Fibroblast of villous mesenchyme (primary cell): ENCODE measurements at places on chromosomes 3 and 15. TPM values are rescaled to one million over a fixed set of nuclear protein-coding genes. Genes with fewer than 3 reads are reported as not detected.

TMEM207 gene
- total RNA-seq, result not detected in 2 replicates

RETNLB gene
- not detected in 2 replicates for total RNA-seq

SLC12A1 gene
- total RNA-seq, result not detected in 2 replicates

ARPP21 gene
- total RNA-seq, result not detected in 2 replicates

EBLN2 gene
- 4.8 and 8.6 TPM in 2 replicates for total RNA-seq

SENP8 gene
- total RNA-seq, result 1.3 and 2.6 TPM in 2 replicates

DUOX2 gene
- total RNA-seq, result not detected in 2 replicates

PROK2 gene
- total RNA-seq, result not detected in 2 replicates

SFMBT1 gene
- total RNA-seq, result 3.9 and 4.8 TPM in 2 replicates

TRIM42 gene
- total RNA-seq, result not detected in 2 replicates

SATB1 gene
- total RNA-seq, result 13.5 and 17.7 TPM in 2 replicates

GOLGA8R gene
- 1.3 and 1.9 TPM in 2 replicates for total RNA-seq

KCNMB3 gene
- total RNA-seq, result 1.3 and 2.2 TPM in 2 replicates

LTK gene
- total RNA-seq, result 0.86 and 1.6 TPM in 2 replicates

KBTBD13 gene
- not detected in 2 replicates for total RNA-seq

ACKR2 gene
- under 0.01 TPM in 1 of 2 replicates, not detected in the other for total RNA-seq

MAP3K13 gene
- 11.6 and 22.9 TPM in 2 replicates for total RNA-seq

STRA6 gene
- total RNA-seq, result 52.7 and 64.4 TPM in 2 replicates

CYP8B1 gene
- not detected in 2 replicates for total RNA-seq

CDC25A gene
- total RNA-seq, result 8.7 and 9.9 TPM in 2 replicates

RYR3 gene
- total RNA-seq, result under 0.01 TPM in 1 of 2 replicates, not detected in the other

SEC22C gene
- total RNA-seq, result 69.3 and 78.6 TPM in 2 replicates

CHRNA7 gene
- not detected in 2 replicates for total RNA-seq

CRABP1 gene
- not detected in 2 replicates for total RNA-seq

PCOLCE2 gene
- under 0.01 TPM in 1 of 2 replicates, not detected in the other for total RNA-seq

SPESP1 gene
- total RNA-seq, result 1.6 and 3.0 TPM in 2 replicates

CRYGS gene
- total RNA-seq, result 0.86 and 1.6 TPM in 2 replicates

FEZF2 gene
- total RNA-seq, result not detected in 2 replicates

SLC15A2 gene
- under 0.01 and 0.43 TPM in 2 replicates for total RNA-seq

UROC1 gene
- total RNA-seq, result under 0.01 TPM in 1 of 2 replicates, not detected in the other

ALDH1A3 gene
- 42.7 and 46.7 TPM in 2 replicates for total RNA-seq

LRRC31 gene
- not detected in 2 replicates for total RNA-seq

IL17RD gene
- 0.64 and 0.86 TPM in 2 replicates for total RNA-seq

HDC gene
- total RNA-seq, result not detected in 2 replicates

CD96 gene
- total RNA-seq, result 0.32 TPM in 1 of 2 replicates, not detected in the other

KNL1 gene
- 12.9 and 22.9 TPM in 2 replicates for total RNA-seq

BHLHE40 gene
- total RNA-seq, result 53.5 and 75.7 TPM in 2 replicates
